Kidney epithelial cell (primary cell): ENCODE measurements at places on chromosomes 5 and 9.

DNA sequence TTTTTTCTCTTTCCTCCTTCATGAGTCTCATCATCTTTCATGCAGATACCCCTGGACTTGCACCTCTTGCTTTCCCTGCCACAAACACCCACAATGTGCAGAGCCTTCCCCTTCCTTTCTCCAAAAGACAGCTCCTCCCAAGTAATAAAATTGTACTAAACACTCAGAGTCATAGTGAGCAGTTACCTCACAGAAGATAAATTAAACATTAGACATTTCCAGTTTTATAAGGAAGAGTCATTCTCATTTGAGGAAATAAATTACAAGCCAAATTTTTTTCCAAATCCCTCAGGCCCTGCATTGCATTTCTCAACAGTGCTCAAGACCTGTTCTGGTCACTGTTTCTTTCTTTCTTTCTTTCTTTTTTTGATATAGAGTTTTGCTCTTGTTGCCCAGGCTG lies 131.5 kb downstream of the ATPSCKMT start:
- no peak for DNase-seq

- no peak for DNase-seq
Measured at GRCh38 chr9:134597957-134598883, 43.4 kb upstream of the COL5A1 start.

DNA sequence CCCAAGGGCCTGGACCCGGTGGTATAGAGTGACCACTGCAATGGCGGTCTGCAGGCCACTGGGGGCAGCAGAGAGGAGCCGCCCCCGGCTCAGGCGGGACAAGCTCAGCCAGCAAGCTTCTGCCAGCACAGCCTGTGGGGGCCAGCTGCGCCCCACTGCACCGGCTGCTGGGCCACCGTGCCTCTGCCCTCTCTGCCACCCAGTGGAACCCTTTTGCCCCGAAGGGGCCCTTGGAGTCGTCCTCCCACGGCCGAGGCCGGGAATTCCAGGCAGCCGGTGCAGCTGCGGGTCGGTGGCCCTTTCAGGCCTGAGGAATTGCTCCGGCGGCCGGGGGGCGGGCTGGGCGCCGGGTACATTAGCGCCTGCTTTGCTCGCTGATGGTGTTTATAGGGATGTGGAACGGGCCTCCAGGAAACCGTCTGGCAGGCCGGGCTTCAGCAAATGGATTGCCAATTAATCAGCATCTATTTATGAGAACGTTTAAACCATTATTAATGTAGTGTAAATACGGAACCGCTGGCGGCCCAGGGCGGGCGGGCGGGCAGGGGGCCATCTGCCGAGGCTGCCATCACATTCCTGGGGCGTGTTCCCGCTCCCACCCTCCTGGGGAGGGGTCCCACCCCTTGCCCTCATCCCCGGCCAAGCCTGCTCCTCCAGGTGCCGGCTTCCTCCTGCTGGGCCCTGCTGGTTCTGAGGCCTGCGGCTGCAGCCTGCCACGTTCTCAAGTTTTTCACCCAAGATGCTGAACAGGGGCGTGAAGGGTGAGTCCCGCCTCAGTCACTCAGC lies 127.4 kb downstream of the BARX1 start:
- no peak for DNase-seq

- DNase-seq = no peak
Measured at GRCh38 chr5:56025151-56025885, 30.6 kb upstream of the IL6ST start.

GRCh38 chr9:113997610-113998009 lies 80.5 kb downstream of the AMBP start:
- DNase-seq = no peak

DNA sequence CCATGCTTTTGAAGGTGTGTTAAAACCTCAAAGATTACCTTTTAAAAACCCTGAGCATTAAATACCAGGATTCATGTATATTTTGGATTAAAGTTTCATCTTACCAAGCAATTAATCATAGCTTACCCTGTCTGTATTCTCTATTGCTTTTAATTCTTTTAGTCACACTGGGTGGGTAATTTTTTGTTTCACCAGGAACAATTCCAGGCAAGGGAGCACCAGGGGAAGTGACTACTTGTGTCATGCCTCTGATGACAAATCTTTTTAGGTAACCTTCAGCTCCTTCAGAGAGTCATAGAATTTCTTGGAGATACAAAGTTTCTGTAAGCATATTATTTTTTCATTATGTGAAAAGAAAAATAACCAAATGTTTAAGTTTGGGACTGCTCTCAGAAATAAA lies 33.4 kb upstream of the ANXA1 start:
- DNase-seq = no peak

GRCh38 chr5:132464156-132464939 lies 26.2 kb downstream of the IRF1 start:
- no peak for DNase-seq
